ENCODE measurements at places on chromosomes 3 and 15.

DNA sequence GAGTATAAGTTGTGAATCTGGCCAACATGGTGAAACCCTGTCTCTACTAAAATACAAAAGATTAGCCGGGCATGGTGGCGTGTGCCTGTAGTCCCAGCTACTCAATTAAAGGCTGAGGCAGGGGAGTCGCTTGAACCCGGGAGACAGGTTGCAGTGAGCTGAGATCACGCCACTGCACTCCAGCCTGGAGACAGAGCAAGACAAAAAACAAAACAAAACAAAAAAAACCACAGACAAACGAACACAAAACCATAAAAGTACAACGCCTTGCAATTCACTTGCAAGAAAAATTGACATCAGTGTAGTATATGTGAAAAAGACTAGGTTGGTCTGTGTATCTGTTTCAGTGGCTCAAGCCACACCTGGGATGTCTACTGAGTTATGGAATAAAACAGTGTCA is 29.9 kb upstream of the CCDC80 start:
- no peak for DNase-seq

DNA sequence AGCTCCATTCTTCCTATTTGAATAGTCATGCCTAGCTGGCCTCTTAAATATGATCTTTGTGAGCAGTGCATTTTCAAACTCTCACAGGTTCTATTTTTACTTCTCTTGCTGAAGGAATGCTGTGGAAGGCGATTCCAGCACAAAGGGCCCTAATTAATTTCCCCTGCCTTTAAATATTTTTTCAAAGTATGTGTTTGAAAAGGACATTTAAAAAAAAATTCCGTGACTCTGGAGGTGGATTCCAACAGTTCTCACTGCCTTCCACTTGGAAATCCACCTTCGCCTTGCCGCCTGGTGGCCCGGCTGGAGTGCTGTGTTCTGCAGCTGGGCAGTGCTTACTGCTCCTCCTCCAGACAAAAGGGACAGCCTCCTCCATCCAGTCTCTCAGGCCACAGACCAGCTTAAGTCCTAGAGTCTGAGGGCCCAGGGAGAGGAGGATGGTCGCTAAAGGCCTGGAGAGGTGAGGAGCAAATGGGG is 61.5 kb upstream of the CORO2B start:
- no peak for DNase-seq

DNA sequence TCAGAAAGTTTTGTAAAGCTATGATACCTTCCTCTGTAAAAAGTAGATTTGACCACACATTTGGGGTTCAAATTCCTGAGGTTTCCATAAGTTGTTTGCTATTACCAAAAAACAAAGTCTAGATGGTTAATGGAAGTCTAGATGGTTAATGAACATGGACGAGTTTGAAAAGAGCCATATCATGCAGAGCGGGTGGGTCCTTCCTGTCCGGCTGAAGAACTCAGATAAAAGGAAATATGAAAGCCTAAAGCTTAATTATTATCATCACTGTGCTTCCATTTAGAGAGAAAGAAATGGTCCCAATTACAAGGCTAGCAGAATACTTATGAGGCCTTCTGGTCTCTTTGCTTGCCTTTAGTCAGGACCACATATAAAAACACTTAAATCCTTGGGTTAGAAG is 132.1 kb upstream of the SATB1 start:
- DNase-seq, result no peak

- DNase-seq, result no peak
These were observed 185.2 kb downstream of the FOXP1 start for GRCh38 chr3:71398157-71398836.

DNA sequence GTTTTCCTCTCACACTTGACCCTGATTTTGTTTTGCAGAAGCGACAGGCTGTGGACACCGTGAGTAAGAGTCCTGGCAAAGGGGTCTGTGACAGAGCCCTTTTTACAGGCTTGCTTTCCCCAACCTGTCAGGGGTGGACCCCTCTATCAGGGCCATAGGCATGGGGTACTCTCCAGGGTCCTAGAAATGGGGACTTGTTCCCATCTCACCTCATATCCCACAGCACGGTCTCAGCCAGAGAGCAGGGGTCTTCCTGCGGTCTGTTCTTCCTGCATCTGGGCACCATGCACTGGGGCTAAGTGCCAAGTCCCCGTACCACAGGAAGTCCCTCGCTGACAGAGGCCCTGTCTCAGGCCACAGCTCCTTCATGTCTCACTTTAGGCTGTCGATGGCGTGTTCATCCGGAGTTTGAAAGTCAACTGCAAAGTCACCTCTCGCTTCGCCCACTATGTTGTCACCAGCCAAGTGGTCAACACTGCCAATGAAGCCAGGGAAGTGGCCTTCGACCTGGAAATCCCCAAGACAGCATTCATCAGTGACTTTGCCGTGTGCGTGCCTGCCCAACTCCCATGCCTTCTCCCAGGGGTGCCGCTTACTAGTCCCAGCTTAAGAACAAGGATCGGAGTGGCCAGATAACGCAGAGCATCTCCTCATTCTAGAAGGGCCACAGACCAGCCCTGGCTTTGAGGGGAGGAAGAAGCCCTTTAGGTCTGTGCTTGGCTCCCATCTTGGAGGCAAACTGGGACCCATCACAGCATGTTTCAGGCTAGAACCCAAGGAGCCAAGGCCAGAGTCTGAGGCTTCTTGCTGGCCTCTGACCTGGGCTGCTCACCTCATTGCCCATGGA is 783 bp downstream of the ITIH1 start:
- DNase-seq, result no peak

DNA sequence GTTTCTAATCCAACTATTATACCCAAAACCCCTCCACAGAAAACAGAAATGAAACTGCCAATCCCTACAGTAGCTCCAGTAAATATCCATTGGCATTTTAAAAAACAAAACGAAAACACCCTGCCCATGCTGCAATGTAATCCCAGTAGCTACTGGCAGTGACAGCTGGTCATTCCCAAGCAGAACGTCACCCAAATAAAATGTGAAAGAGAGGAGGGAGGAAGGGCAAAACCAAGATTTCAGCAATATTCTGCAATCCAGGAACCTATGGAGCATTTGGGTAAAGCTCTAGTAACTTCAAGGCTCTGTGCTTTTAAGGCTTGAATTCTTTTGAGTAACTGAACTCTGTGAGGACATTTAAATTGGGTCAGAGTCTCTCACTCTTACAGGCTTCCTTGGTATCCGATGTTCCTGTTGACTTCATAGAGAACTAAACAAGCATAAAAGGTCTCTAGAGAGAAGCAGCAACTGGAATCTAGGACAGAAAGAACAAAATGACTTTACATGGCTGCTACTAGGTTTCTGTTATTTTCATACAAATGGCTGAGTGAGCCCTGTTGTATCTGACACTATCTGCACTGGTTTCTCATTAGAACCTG is 136.2 kb downstream of the TNIK start:
- DNase-seq, result no peak

DNA sequence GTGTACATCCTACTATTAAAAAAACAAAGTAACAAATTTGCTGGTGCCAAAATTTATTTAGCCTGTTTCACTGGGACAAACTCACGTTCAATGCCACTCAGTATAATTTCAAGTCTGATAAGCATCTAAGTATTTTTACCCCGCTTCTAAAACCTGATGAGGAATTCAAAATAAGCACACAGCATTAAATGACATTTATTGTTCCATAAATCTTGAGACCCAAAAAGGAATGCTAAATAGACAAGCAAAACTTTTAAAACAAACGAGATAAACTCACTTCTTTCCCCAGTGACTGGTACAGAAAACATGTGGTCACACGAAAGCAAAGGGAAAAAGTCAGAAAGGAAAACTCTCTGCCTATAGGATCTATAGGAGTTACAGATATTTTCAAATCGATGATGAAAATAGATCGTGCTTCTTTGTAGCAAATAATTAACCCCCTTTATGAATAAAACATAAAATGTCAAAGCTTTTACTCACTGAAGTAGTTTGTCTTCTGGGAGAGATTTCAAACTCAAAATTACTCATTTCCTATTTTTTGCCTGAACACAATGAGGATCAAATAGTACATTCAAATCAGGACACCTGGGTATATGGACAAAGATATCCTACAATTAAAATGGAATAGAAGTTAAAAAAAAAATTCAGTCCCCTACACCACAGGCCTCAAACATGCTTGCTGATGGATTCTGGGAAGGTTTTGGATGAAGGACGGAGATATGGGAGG is 51.7 kb downstream of the UBP1 start:
- no peak for DNase-seq

GRCh38 chr3:189898559-189899153 is 222.0 kb downstream of the P3H2 start:
- no peak for DNase-seq

DNA sequence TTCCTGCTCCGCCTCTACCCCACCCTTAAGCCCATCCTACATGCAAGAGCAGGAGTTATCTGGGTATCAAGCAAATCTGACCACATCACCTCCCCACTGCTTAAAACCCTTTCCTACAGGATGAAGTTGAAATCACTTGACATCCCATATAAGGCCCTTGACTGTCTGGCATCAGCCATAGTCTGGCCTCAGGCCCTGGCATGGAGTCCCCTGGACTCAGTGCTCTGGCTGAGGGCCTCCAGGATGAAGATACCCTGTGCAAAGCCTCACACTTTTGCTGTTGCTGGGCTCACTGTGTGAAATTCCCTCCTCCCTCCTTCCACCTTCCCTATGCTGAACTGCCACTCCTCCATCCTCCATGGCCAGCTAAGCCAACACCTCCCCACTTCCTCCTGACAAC is 65.2 kb upstream of the GLCE start:
- DNase-seq, result no peak

DNA sequence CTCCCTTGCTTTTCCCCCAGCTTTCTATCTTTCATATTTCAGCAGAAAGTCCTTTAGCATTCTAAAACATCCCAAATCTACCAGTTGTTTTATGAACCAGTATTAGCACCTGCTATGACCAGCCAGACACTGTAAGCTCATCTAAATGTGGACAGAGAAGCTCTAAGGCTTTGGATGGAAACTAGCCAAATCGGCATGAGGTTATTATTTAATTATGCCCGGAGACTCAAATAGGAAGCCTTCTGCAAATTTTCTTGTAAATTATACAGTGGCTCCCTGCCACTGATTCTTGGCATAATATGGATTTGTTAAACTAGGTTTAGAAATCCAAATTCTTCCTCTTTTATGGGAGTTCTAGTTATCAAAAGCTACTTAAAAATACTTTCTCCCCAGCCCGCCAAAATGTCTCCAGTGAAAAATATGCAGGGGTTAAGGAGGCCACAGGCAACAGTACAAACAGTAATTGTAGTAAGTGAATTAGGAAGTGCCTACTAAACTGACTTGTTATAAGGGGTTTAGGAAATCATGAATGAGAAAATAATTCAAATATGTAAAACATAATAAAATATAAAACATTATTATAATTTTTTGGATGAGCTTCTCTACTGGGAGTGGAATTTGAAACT is 15.4 kb downstream of the MYH15 start:
- DNase-seq, result no peak

DNA sequence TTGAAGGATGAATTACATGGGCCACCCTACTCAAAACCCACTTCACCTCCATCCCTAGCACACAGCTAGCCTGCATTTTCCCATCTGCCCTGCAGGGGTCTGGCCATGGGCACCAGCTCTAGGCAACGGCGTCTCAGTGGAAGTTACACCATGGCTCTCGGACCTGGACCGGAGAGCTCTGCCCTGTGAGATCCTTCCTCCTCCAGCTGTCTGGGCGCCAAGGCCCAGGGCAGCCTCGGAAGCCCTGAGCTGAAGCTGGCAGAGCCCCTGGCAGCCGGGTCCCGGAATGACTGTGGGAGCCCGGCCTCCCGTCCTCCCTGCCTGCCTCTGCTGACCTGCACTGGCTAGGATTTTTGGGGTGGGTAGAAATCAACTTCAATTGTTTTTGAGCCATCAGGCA is 98.9 kb downstream of the CHSY1 start:
- DNase-seq, result no peak

GRCh38 chr3:64257100-64257755 is 32.0 kb upstream of the PRICKLE2 start:
- DNase-seq, result no peak

DNA sequence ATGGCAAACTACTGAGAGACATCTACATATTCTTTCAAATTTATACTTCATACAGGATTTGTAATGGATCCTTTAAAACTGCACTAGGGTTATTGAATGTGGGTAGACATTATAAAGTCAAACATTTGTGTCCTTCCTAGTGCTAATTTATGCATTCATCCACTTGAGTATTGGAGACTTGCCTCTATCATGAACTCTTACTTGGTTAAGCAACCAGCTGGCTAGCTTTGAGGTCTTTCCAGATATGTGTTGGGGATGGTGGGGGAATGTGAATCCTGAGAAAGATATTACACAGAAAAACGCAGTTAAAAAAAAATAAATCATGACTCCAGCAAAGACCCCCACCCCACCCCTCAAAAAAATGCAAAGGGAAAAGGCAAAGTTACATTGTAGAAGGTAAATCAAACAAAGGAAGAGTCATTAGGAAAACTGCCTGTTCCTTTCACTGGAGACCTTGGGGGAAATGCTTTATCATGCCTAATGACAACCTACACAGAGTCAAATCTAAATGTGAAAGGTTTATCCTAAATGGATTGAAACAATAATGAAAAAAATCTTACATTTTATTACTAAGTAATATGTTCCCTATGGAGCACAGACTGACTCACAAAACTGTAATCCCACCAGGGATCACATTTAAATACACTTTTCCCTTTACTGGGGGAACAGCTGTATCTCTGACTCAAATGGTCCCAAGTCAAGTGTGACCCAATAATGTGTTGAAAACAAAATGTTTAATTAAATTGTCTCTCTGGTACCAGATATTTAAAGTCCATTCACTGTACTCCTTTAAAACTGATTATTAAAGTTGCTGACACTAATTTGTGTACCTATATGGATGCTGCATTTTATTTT is 522.3 kb downstream of the ROBO1 start:
- DNase-seq, result no peak

DNA sequence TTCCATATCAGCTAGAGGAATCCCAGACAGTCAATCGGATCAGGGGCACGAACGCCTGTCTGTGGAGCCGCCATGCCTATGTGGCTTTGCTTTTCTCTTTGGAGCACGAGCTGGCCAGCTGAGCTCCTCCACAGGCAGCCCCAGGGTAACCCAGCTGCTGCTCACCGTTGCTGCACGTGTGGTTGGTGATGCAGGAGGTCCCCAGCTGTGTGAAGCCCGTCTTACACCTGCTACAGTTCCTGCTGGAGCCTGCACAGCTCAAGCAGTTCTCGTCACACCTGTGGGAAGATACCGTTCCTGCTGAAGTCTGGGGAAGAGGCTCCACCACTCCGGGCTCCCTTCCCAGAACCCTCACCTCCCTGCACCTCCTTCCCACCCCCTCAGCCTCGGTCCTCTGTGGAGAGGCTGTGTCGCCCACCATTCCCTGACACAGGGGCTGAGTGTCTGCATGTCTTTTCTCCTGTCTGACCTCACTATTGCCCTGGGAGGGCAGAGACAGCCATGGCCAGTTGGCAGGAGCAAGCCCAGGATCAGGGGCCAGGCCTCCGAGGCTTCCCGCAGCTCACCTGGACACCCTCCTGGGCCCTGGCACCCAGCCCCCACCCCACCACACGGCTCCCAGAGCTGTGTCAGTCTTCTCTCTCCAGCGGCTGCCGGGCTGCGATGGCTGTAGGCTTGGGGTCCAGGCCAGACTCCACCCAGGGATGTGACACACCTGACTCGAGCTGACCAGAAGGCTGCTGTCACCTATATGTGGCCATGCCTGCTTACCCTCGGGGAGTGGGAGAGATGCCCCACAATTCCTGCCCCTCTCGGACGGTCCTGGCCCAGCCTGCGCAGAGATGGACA is 12.2 kb upstream of the SNRPA1 start:
- no peak for DNase-seq

Measured in epithelial cell of prostate (primary cell).